T-helper 1 cell (primary cell): ENCODE measurements at places on chromosomes 12 and 14.

DNA sequence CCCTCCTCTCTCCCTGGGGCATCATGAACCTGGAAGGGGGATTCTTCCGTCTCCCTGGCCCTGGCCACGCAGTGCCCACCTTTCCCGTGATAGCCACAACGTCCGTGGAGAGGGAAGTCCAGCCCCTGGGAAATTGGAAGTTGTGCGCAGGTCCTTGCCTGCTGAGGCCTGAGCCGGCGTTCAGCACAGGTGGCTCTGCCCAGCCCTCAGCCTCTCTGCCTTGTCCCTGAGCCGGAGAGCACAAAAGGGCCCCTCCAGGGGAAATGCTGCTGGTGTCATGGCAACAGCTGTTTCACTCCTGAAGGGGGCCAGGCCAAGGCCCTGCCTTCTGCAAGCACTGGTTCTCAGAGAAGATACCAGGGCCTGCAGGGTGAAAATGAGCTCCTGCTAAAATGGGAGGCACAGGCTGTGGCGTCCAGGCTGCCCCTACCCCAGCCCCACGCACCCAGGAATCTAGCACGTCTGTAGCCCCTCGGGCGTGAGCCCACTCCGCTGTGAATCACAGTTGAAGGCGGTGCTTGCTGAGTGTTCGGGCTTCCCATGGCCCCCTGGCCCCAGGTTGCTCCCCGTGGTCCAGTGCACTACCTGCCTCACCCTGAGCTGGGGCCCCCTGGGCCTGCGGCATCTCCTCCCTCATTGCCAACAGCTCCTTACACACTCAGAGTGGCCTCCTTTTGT lies 149.4 kb downstream of the ADGRD1 start:
- DNase-seq, result no peak

GRCh38 chr12:94255428-94255827 lies 107.1 kb downstream of the PLXNC1 start:
- DNase-seq, result no peak

- DNase-seq, result no peak
Measured at GRCh38 chr12:83796531-83796930, 1109.8 kb downstream of the TMTC2 start.

DNA sequence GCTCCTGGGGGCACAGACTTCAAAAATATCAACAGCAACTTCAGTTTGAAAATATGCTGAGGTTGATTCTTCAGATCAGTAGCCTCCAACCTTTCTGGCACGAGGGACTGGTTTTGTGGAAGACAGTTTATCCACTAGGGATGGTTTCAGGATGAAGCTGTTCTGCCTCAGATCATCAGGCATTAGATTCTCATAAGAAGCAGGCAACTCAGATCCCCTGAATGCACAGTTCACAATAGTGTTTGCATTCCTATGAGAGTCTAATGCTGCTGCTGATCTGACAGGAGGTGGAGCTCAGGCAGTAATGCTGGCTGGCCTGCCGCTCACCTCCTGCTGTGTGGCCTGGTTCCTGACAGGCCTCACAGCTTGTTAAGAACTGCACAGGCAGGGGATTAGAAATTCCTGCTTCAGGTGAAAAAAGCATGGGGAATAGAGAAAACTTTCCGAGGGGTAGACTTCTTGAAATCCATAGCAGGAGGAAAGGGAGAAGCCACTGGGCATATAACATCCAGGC lies 12.8 kb downstream of the EPYC start:
- DNase-seq, result no peak

- no peak for DNase-seq
Measured at GRCh38 chr12:56385873-56386272, 23.2 kb upstream of the APOF start.

- DNase-seq, result peak; percentile 59
Measured at GRCh38 chr12:6946033-6946919, 2.5 kb downstream of the C12orf57 start.

DNA sequence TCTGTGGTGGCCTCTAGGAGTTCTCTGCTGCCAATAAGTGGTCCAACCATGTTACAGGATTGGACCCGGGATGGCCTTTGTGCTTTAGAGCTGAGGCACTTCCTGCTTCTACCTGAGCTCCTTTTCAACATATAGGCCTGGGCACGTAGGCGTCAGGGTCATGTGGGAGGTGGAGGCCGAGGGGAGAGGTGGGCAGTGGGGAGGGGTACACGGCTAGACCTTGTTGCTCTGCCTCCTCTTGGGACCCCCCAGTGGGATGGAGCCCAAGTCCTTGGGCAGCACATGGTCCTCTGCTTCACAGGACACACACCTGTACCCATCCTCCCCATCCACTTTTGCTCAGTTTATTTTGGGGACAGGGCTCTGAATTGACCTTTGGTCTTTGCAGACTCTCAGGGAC lies 7.4 kb downstream of the RBP5 start:
- DNase-seq, result no peak

- DNase-seq, result no peak
Measured at GRCh38 chr12:93745286-93745685, 68.1 kb downstream of the CRADD start.

GRCh38 chr14:101855958-101856357 lies 94.4 kb downstream of the PPP2R5C start:
- DNase-seq, result no peak

- DNase-seq, result no peak
Measured at GRCh38 chr12:18391151-18391550, 129.8 kb downstream of the PIK3C2G start.

- no peak for DNase-seq
Measured at GRCh38 chr12:109817627-109818231, 15.5 kb downstream of the TRPV4 start.

DNA sequence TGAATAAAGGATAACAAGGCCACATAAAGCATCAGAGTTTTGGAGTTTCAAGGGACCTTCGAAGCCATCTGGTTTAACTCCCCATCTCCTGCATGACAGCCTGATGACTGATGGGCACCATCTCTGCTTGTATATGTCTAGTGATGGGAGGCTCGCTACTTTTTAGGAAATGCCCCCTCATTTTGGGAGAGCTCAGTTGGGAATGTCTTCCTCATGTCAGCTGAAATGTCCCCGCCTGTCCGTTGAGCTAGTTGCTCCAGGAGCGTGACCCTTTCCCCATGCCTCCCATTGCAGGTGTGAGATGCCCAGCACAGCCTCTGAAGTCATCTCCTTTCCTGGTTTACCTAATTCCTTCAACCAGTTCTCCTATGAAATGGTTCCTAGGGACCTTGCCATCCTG lies 69.6 kb upstream of the CAPRIN2 start:
- DNase-seq, result no peak
